Fibroblast of lung (primary cell): ENCODE measurements at places on chromosomes 6 and 20. TPM values are rescaled to one million over a fixed set of nuclear protein-coding genes. Genes with fewer than 3 reads are reported as not detected.

Gene PLN
- total RNA-seq: 1.0 and 2.0 TPM in 2 replicates

Gene MYMX
- not detected in 2 replicates for total RNA-seq

Gene CASS4
- total RNA-seq: 14.9 and 17.7 TPM in 2 replicates

Gene SLC22A7
- total RNA-seq: not detected in 2 replicates

Gene MCM9
- 9.6 and 12.3 TPM in 2 replicates for total RNA-seq

Gene CTCFL
- total RNA-seq: not detected in 2 replicates

Gene SIRPB1
- 0.17 and 1.0 TPM in 2 replicates for total RNA-seq

Gene SSTR4
- not detected in 2 replicates for total RNA-seq

Gene THBD
- total RNA-seq: 1.5 and 8.4 TPM in 2 replicates

Gene EYS
- total RNA-seq: under 0.01 TPM in 1 of 2 replicates, not detected in the other

Gene TFAP2C
- not detected in 2 replicates for total RNA-seq

Gene TULP4
- total RNA-seq: 88.2 and 118 TPM in 2 replicates

Gene WFDC12
- not detected in 2 replicates for total RNA-seq
